ENCODE measurements at places on chromosomes 16 and 17.

DNA sequence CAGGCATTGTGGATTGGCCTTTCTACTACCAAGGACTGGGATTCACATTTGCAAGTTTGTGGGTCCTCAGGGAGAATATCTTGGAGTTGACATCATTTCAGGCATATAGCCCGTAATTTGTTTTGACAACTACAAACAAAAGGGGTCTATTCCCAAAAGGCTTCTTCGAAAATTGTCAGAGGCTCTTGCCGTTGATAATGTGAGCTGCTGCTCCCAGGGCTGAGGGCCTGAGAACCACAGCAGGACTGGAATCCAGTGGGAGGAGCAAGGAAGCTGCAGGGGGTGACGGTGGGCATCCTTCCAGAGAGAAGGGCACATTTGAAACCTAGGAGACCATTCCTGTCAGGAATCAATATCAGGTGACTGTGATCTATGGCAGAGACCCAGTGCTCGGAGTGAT lies 761.6 kb upstream of the RBFOX1 start:
- no peak for DNase-seq

DNA sequence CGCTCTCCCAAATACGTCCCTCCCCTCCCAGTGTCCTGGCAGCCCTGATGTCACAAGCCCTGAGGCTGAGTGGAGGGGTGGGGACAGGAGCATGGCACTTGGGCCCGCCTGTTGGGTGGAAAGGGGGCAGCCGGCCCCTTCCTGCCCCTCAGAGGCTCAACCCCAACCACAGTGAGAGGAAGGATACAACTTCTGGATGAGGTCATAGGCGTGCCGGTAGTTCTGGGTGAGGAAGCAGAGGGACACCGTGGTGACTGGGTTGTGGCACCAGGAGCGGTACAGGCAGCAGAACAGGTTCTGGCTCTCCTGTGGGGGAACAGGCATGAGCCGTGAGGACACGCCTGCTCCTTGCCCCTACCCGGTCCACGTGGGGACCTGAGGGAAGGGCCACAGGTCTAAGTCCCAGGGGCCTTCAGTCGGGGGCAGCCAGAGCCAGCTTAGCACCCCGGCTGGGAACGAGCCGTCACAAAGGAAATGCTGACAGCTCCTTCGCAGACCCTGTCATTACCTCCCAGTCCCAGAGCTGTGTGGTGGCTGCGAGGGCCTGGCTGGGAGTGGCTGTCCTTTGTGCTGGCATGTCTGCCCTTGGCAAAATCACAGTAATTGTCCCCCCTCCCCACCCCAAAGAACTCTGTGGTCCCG lies 11.2 kb upstream of the MTSS2 start:
- no peak for DNase-seq

GRCh38 chr16:62711797-62712196 lies 675.6 kb upstream of the CDH8 start:
- no peak for DNase-seq

DNA sequence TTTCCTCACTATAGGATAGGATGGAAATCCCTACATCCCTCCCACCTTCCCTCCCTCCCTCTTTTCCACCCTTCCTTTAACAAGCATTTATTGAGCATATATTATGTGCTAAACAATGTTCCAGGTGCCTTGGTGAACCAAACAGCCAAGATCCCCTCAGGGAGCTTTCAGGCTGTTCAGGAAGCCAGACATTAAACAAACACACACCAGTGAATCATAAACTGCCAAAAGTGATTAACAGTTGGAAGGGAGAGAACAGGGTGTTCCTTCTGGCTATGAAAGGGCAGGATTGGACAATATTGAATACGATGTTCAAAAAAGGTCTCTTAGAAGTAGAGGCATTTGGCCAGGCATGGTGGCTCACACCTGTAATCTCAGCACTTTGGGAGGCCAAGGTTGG lies 22.8 kb upstream of the CNEP1R1 start:
- DNase-seq: no peak

DNA sequence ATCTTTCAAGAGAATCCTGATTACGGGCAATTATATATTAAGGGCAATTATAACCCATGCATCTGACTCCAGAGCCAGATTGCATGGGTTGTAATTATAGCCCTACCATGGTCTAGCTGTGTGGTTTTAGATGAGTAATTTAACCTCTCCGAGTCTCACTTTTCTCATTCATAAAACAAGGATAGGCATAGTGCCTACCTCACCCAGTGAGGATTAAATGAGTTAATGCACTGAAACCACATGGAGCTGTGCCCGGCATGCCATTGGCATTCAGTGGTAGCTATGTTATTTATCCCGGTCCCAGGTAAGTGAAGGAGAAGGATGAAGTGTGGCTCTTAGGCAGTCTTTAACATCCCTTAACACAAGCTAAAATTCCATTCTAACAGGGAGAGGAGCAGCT lies 6.3 kb downstream of the SNX20 start:
- DNase-seq: no peak
